ENCODE measurements at places on chromosomes 11 and 22.

GRCh38 chr11:130819625-130820024 is 96.7 kb downstream of the SNX19 start:
- DNase-seq, result no peak

DNA sequence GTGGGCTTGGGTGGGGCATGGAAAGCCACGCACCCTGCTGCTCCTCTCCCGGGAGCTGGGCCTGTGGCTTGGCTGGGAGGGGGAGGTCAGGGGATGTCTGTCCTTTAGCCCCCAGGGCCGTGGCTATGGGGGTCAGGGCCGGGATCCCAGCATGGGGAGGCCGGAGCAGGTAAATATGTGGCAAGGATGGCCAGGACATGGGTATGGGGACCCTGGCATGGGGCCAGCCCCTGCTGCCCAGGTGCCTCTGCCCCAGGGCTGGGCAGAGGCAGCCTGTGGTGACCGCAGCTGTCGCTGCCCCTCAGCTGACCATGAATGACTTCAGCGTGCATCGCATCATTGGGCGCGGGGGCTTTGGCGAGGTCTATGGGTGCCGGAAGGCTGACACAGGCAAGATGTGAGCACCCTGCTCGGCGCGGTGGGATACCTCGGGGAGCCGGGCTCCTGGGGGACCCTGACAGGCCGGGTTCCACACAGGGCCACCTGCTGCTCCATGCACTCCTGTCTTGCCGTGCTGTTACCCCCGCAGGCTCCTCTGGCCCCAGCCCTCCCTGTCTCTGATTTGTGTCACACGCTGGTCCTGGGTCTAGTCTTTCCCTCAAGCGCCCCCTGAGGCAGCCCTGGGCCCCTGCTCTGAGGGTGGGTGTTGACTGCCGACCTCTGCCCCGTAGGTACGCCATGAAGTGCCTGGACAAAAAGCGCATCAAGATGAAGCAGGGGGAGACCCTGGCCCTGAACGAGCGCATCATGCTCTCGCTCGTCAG is 8.1 kb upstream of the ANKRD13D start:
- DNase-seq, result no peak

GRCh38 chr11:61972672-61973475 is 5.4 kb upstream of the FTH1 start:
- DNase-seq, result no peak

GRCh38 chr11:94310191-94310875 is 6.0 kb downstream of the IZUMO1R start:
- DNase-seq, result no peak

DNA sequence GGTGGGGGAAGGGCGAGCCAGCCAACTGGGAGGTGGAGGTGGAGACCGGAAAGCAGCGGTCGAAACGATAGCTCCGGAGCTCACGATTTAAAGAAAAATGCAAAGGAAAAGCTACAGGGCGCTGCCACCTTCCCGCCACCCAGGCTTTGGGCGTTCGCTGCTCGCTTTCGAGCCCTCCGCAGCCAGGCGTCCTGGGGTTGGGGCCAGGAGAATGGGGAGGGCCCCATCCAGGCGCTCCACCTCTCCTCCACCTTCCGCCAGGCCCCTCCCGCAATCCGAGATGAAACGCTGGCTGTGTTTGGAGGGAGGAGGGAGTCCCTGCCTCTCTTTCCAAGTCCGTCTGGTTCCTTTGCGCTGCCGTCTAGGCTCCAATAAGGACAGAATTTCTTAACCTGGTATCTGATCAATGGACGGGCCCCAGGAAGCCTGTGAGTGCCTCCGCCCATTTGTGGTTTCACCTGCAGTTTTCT is 483 bp upstream of the ABTB2 start:
- DNase-seq, result no peak

DNA sequence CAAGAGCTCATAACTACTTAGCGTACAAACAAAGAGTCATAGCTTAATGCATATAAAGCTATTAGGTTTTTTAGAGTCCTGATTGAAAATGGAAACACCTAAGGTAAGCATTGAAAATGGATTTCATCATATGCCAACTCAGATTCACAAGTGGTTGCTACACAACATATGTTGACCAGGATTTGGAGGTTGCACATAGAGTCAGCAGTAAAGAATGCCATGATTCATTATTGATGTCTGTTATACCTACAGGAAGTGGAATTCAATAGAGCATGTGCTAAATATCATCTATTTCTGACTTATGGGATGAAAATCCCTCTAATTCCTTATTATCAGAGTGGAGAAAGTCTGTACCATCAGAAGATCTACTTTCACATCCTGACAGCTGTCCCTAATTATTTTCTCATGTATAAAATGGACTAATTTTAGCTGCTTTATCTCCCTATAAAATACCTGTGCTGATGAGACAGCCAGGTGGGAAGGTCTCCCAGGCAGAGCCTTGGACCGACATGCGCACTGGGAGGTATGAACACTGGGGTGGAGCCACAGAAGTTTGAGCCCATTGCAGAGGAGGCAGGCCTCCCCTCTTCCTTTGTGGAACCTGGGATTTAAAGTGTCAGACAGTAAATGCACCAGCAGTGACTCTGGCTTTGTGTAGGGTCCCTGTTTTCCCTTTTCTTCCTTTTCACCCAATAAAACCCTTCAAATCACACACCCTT is 204.2 kb downstream of the AASDHPPT start:
- no peak for DNase-seq

DNA sequence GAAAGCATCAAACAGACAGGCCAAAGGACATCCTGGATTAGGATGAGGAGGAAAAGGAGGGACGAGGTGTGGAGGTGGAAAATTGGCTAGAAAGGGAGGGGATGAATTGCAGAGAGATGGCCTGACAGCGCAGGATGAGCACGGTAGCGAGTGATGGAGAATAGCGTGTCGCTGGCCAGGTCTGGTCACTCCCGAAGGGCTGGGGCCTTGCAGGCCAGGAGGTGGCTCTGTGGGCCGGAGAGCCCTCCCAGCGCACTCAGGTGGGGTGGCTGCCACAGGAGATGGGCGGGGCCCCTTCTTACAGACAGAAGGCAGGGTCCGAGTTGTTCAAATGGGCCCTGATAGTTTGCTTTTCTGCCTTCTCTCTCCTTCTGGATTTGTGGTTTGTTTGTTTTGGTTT is 37.1 kb upstream of the THY1 start:
- no peak for DNase-seq

DNA sequence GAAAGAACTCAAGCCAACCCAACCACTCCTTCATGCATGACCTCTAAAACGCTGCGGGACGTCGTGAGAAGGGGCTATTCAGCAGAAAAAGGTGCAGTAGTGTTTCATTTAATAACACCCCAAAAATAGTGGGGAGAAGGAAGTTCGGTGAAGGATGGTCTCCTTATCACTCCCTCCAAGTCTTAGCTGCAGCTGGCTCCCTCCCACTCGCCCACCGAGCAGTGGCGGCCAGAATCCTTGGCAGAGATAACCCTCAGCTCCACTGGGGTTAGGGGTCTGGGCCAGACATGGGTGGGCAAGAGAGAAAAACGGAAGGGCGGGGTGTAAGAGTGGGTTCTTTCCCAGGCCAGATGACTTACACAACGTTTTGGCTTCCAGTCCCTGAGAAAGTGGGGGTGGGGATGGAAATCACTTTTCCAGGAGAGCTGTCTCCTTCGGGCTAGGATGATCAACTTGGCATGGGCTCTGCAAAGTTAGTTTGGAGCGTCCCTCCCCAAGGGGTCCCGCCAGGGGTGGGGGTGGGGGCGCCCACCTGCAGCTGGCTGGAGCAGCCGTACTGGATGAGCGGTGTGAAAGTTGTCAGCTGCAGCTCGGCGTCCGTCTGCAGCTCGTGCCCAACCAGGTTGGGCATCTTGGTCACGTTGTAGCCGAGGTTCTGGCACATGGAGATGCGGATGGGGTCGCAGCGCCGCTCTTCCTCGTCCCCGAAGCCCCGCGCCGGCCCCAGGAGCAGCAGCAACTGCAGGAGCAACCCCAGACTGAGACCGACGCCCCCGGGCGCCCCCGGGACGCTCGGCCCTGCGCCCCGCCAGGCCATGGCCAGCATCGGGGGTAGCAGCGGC is 705 bp downstream of the FZD4 start:
- no peak for DNase-seq

GRCh38 chr11:113308601-113309000 is 5.8 kb upstream of the TTC12 start:
- no peak for DNase-seq

DNA sequence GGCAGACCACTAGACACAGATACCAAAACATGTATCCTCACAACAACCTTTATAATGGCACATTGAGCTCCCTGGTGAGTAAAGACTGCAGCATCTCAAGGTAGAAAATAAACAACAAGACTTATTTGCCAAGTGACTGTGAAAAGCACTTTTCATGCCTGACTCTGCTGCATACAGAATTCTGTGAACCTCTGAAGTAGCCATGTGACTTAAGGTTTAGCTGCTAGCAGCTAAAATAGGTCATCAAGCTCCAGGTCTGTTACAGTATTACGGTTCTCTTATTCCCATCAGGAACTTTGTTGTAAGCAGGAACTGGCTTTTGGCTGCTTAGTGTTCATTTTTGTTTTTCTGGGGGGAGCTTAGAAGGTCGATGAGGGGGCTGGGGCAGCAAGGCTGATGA is 139.4 kb downstream of the PAX6 start:
- no peak for DNase-seq

- DNase-seq, result no peak
These were observed 369.2 kb downstream of the DCDC1 start for GRCh38 chr11:31000381-31000780.

GRCh38 chr11:121207485-121208115 is 85.0 kb upstream of the SC5D start:
- DNase-seq, result no peak

DNA sequence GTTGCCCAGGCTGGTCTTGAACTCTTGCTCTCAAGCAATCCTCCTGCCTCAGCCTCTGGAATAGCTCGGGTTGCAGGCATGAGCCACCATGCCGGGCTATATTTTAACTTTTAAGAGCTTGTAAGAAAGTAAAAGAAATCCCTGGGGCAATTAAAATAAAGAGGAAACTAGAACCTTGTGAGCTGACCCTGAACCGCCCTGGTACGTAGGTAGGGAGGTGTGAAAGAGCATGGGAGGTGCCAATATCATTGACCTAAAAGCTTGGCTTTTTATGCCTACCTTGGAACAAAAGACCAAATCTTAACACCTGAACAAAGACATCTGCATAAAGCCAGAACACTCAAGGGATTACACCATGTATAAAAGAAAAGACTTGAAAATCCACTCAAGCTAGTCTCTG is 595.1 kb downstream of the SOX6 start:
- no peak for DNase-seq

DNA sequence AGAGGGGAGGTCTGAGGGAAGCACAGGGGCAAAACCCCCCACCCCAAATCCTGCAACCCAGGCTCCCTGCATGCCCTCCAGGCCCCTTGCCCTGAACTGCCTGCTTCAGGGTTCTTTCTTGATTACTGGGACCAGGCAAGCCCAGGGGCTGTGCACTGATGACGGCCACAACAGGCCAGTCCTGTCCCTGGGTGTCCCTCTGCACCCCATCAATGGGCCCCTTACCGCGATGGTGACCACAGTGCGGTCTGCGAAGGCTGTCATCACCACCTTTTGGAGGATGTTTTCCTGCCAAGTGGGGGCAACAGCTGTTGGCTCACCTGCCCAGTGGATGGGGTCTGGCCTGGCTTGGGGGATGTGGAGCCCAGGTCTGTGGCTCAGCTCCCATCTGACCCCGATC is 5.0 kb upstream of the KCNJ11 start:
- no peak for DNase-seq

DNA sequence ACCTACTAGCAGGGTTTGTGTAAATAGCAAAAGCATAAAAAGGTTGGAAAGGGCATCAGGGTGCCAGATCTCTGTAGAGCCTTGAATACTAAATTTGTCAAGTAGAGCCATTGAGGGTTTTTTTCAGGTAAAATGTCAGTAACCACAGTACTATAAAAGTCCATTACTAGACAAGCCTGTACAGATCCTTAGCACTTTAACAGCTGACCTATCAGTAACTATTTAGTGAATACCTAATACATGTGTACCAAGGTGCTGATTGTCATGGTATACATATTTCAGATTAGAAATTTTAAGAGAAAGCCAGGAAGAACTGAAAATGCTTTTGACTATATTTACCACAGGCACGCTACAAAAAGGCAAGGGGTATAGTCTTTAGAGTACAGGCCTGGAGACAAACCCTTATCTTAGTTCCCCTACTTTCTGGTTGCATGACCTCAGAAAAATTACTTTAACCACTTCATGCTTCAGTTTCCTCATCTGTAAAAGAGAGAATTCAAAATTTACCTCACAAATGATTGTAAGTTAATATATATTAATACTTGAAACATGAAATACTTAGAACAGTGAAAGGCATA is 57.9 kb downstream of the RAB38 start:
- DNase-seq, result no peak

DNA sequence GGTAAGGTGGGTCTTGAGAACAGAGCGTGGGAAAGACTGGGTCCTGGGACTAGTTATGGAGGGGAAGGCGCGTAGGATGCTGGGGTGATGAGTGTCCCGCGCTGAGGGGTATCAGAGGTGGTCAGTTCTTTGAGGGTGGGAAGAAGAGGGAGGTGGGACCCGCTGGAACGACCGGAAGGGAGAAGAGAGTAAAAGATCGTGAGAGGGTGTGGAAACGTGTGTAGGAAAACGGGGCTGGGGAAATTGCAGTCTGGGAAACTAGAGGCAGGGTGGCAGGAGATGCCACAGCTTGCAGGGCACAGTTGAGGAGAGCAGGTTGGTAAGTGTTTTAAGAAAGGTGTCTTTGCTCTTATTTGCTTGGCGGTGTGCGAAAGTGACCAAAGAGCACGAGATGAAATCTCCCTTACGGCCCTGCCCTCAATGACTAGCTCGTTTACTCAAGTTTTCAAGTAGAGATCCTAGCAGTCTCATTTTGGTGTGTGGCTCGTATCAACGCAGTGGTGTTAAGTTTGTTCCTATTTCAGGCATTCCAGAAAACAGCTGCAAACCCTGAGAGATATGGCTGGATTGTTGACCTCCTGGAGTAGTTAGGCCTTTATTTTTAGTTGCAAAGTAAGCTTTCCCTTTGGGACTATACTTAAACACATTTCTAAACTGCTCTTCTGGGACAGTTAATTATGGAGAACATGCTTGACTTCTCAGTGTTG is 615 bp downstream of the STT3A start:
- no peak for DNase-seq

DNA sequence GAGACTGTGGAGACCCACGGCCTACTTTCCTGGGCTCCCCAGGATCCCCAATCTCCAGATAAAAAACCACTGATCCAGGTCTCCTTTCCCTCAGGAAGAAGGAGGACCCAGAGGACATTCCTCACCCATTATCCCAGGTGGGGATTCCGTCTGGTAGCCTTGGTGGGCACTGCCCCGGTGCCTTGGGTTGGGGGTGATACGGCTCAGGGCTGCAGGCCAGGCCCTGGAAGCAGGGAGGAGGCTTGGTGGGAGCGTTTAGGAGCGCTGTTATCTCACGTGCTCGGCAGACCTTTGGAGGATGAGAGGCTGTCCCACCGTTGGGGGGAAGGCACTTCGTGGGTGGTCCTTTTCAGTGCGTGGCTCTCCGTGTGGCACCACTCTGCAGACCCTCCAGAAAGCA is 926.3 kb downstream of the BRD1 start:
- DNase-seq, result no peak

DNA sequence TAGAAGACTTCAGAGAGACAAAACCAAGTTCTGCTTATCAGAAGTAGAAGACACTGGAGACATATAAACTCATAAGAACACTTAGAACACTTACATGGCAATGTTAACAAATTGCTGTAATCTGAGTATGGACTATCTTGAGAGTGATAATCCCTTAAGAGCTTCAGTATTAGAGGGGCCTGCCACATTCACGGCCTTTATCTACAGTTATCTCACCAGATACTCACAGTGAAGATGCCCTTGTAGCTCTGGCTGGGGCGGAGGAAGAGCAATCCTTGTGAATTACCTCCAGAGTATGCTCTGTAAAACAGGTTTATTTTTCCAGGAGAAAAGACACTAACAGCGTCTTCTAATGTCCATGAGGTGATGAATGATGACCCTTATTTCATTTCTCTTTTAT is 762.8 kb downstream of the FAM181B start:
- DNase-seq, result no peak

GRCh38 chr11:528166-528814 is 7.1 kb downstream of the HRAS start:
- no peak for DNase-seq

Measured in effector memory CD8-positive, alpha-beta T cell (primary cell).